Stomach (tissue), 19 donors: ENCODE measurements at places on chromosomes 2 and 18. TPM values are rescaled to one million over a fixed set of nuclear protein-coding genes. Genes with fewer than 3 reads are reported as not detected.

DNA sequence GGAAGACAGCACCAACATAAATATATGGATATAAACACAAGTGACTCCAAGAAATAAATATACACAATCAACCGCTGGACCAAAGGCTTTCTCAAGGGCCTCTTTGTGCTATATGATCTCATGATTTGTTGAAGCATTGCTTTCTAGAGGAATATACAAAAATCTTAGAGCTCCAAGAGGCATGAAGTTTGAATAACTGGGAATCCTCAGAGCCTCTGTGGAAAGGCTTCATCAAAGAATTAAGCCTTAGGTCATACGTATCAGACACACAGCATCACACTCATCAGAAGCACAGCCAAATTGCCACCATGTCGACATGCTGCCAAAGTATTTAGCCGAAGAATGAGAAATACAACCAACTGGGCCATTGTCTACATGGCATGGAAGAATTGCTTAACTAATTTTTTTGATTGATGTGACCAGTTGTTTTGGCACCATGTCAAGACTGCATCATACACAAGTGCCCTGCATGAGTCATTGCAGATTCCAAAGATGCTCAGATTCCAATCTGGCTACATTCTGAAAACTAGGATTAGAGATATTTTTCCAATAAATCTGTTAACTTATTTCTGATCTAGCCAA lies 860.6 kb upstream of the ZEB2 start:
- no peak for DNase-seq

R3HDM1 gene
- 12.1 TPM for total RNA-seq

TSHZ1 gene
- total RNA-seq: 17.8 TPM

ARHGAP25 gene
- 14.6 TPM for total RNA-seq

DNA sequence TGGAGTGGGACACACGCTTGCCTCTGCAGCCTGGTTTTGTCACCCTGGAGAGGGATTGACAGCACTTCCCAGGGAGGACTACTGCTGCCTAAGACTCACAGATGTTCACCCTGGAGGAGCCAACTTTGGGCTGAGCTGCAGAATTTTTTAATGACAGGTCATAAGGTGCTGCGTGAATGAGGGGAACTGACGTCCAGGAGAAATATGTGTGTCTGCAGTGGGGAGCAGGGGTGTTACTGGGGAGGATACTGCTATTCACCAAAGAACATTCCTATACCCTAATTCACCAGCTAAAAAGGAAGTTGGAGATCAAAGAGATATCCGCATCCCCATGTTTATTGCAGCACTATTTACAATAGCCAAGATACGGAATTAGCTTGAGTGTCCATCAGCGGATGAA lies 144.4 kb downstream of the MGAT5 start:
- DNase-seq: no peak

- no peak for DNase-seq
These were observed 825.9 kb downstream of the TRIB2 start for GRCh38 chr2:13542642-13543041.

COBLL1 gene
- total RNA-seq: 109 TPM

GRCh38 chr2:28403370-28403956 lies 10.8 kb downstream of the FOSL2 start:
- DNase-seq: peak; percentile 47

SIX3 gene
- not detected for total RNA-seq

SCN3A gene
- total RNA-seq: 4.0 TPM

CFAP210 gene
- total RNA-seq: not detected

AUP1 gene
- total RNA-seq: 161 TPM

- DNase-seq: no peak
These were observed 137.4 kb downstream of the AFF3 start for GRCh38 chr2:100004959-100005387.

DCDC2C gene
- not detected for total RNA-seq

GRCh38 chr2:146489386-146489785 lies 1355.4 kb upstream of the ACVR2A start:
- DNase-seq: no peak

PAX8 gene
- total RNA-seq: 6.5 TPM

GRCh38 chr18:10400534-10401307 lies 53.7 kb upstream of the APCDD1 start:
- DNase-seq: no peak
